ENCODE measurements at places on chromosomes 11 and 22.

- DNase-seq: no peak
Measured at GRCh38 chr11:112118176-112118575, 31.5 kb downstream of the SDHD start.

GRCh38 chr22:48276994-48277867 lies 1514.8 kb downstream of the TBC1D22A start:
- DNase-seq: no peak

- no peak for DNase-seq
Measured at GRCh38 chr11:124611064-124611463, at the start of gene PANX3. TSS of gene PANX3 (plus strand) at chr11:124611428. CDS start at chr11:124611557, 129 bp downstream.

DNA sequence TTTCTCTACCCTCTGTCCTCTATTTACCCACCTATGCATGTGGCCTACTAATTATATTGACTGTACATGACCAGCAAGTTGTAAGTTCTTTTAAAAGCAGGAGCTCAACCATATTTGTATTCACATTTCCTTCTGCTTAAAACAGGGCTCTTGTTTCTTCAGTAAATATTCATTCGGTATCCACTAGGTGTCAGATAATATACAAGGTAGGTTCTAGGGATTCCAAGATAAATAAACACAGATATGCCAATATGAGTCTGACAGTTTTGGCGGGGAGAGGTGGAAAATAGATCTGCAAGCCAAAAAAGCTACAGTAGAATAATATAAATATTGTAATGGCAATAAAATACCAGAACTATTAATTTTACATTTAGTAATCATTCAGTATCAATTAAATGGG lies 15.3 kb upstream of the RAB30 start:
- DNase-seq: no peak

- DNase-seq: no peak
Measured at GRCh38 chr11:119759324-119759723, 30.3 kb upstream of the NECTIN1 start.

GRCh38 chr11:108685419-108686130 lies 20.7 kb downstream of the DDX10 start:
- peak; percentile 39 for DNase-seq

GRCh38 chr22:41966607-41967240 lies 2.5 kb upstream of the SEPTIN3 start:
- DNase-seq: peak; percentile 86

- DNase-seq: peak; percentile 1
Measured at GRCh38 chr11:131109257-131109656, 193.0 kb upstream of the SNX19 start.

GRCh38 chr22:50531546-50531961 lies 1.7 kb upstream of the TYMP start:
- DNase-seq: peak; percentile 42
